ENCODE measurements at places on chromosomes 11 and 22.

- peak; percentile 63 for DNase-seq
Measured at GRCh38 chr11:2151500-2152257, 9.3 kb downstream of the INS start.

DNA sequence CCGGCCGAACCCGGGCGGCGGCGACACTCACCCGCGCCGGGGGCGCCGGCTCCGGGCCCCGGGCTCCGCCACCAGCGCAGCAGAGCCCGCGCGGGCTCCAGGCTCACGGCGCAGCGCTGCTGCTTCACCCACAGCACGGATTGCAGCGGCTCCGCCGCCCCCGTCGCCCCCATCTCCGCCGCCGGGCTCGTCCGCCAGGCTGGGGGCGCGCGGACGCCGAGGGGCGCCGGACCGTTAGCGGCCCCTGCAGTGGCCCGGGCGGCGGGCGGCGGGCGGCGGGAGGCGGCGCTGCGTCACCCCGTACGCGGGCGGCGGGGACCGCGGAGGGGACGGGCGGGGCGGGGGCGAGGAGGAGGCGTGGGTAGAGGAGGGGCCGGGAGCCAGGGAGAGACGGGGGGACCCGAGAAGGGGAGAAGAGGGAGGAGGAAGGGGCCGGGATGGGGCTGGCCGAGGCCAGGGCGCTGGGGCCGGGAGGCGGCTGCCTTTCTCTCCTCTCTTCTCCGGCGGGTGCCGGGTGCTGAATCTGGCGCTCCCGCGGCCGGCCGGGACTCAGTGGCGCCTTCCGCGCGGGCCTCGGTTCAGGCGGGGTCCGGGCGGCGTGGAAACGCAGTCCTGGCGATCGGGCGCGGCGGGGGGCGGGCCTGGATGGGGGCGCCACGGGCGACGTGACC is at the start of gene CERK:
TSS of gene CERK (minus strand) at position 277 of the 671 bp plus-strand sequence. CDS start at position 173, 104 bp downstream.
- DNase-seq = peak; percentile 39

GRCh38 chr11:117256573-117256972 is 24.1 kb downstream of the RNF214 start:
- no peak for DNase-seq

GRCh38 chr11:120548682-120549209 is 37.2 kb downstream of the GRIK4 start:
- DNase-seq = no peak

- DNase-seq = no peak
Measured at GRCh38 chr11:123437236-123437979, 7.3 kb downstream of the GRAMD1B start.

- peak; percentile 87 for DNase-seq
Measured at GRCh38 chr11:76752321-76753143, 30.6 kb upstream of the TSKU start.

GRCh38 chr11:124896821-124897391 is 759 bp downstream of the ROBO4 start:
- DNase-seq = peak; percentile 51
